Ascending aorta (tissue), 2 donors: ENCODE measurements at places on chromosomes 7 and 10. TPM values are rescaled to one million over a fixed set of nuclear protein-coding genes. Genes with fewer than 3 reads are reported as not detected.

- no peak for DNase-seq
These were observed 18.1 kb upstream of the DAGLB start for GRCh38 chr7:6465862-6466261.

DNA sequence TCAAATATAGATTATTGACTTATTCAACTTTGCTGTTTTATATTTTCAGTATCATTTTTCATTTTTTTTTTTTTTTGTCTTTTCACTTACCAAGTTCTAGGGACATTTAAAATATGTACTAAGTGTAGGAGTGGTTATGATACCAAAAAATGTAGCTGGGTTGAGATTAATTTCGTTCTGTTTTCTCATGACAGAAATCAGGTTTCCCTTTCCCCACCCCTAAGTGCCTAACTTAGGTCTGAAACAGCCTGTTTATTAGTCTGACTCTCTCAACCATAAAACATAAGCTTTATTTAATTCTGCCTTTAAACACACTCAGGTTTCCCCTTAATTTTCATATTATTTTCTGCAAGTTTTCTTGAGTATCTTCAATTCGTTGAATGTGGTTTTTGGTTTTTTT lies 22.1 kb downstream of the TMEM106B start:
- DNase-seq: no peak

GRCh38 chr7:108037140-108037539 lies 34.2 kb upstream of the LAMB1 start:
- DNase-seq: no peak

GRCh38 chr7:114158275-114158674 lies 239.5 kb upstream of the PPP1R3A start:
- DNase-seq: no peak

DNA sequence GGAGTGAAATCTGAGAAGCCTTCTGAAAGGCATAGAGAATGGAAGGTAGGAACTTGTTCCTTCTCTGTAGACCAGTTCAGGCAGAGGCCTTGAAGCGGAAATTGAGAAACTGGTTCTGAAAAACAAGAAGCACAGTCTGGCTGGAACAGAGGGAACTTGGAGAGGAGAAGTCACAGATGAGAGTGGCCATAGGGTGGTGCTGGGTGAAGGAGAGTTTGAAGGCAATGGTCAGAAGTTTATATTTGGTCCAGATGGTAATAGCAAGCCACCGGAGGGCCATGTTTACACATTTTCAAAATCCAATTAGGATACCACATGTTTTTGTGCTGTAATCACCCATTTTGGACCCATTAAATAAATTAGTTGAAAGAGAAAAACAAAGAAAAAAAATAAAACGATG lies 692.5 kb downstream of the INHBA start:
- DNase-seq: no peak

DNA sequence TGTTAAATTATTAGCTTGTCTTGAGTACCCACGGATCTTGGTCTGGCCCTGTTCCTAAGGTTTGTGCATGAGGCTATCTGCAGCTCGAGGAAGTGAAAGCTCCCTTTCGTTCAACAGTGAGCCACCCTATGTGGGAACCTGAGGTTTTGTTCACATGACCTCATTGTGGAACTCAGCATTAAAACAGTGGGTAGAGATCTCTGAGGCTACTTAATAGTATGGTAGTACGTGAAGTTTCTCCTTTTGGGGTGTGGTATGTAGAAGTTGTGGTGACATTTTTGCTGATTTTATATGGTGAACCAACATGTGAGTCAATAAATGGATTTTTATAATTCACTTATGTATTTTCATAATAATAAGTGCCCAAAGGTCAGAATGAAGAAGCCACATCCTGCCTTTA lies 252.7 kb upstream of the FERD3L start:
- no peak for DNase-seq

- DNase-seq: no peak
These were observed 494.1 kb upstream of the SEMA3A start for GRCh38 chr7:84688671-84689070.

- peak; percentile 29 for DNase-seq
These were observed 327.6 kb downstream of the TNS3 start for GRCh38 chr7:47254081-47254977.

- no peak for DNase-seq
These were observed 292.0 kb downstream of the PHTF2 start for GRCh38 chr7:78090616-78091015.

DNA sequence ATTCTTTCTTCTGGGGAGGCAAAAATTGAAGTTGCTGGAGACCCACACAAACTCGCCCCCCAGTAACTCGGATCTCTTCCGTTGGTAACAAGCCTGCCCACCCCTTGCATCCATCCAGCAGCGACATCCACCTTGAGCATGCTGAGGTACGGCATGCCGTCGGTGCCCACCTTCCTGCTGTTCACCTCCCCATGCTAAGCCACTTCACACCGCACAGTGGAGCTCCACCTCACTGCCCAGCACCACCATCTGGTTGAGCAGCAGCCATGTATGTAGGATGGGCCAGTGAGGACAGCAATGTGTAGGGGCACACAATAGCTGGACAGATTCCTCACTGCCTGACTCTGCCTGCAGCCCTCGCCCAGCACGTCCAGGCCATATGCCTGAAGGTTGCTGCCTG lies 138.1 kb upstream of the ZNF92 start:
- DNase-seq: no peak

DNA sequence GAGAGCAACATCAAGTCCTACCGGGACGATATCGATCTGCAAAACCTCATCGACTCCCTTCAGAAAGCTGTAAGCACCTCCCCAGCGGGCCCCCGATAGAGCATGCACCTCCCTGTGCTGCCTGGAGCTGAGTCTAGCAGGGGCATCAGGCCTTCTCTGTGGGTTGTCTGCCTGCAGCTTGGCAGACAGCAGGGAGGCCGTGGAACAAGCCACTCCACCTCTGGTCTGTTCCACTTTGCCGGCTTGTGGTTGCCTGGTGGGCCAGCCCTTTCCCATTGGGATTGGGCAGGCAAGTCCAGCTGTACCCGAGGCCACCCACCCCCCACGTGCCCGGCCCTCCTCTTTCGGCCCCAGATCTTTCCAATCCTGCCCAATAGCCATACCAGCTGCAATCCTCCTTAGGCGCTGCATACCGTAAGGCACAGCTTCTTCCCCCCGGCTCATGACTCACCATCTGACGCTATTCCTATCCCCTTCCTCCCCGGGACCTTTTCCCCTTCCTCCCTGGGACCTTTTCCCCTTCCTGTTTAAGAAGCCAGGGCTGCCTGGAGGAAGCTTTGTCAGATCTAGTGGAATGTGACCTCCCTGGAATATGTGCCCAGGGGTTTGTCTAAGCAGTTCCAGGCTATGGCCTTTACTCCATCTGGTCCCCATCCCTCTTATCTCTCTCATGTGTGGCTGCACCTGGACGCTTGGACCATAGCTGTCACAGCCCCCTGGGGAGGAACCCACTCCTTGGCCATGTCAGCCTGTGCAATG lies 28.1 kb upstream of the SH2D4B start:
- no peak for DNase-seq

- DNase-seq: peak; percentile 74
These were observed 17.6 kb upstream of the CSTF2T start for GRCh38 chr10:51716981-51717380.

GRCh38 chr10:31623947-31624346 lies 304.7 kb downstream of the ARHGAP12 start:
- DNase-seq: no peak

GRCh38 chr10:30992681-30993080 lies 39.0 kb downstream of the ZNF438 start:
- no peak for DNase-seq

GRCh38 chr7:52925332-52925731 lies 110.1 kb upstream of the POM121L12 start:
- no peak for DNase-seq

DNA sequence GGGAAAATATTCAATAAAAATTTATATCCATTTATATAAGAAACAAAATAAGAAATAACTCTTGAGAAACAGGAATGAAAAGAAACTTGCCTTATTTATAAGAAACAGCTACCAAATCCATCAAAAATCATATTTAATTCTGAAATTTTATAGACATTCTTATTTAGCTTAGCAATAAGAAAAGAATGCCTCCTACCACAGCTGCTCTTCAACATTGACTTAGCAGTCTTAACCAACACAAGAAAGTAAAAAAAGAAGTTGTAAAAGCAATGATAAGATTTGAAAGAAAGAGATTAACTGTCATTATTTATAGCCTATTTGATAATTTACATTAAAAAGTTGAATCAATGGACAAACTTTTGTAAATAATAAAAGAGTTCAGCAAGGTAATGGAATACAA lies 212.8 kb downstream of the ZNF365 start:
- DNase-seq: no peak

DNA sequence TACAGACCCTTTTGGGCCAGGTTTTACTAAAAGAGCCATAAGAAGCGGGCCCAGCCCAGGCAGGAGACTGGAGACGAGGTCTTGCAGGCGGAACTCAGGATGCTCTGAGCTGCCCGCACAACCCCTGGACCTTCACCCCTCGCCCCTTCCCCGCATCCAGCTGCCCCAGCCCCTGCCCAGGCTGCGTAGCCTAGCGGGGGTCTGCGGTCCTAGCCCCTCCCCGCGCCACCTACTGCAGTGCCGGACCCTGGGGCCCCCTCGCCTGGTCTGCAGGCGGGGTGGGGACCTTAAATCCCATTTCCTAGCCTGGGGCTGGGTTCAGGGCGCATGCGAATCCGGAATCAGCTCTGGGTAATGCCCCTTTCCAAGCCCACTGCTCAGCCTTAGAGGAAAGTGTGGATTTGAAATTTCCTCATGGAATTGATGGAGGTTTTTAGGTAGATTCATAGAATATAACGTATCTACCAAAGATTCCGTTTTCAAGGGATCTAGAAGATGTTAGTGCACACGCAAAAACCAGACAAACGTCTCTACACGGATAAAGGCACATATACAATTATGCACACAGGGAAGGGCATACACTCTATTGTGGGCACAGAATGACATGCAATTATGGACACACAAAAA lies 546 bp upstream of the HOXA3 start:
- DNase-seq: no peak

DNA sequence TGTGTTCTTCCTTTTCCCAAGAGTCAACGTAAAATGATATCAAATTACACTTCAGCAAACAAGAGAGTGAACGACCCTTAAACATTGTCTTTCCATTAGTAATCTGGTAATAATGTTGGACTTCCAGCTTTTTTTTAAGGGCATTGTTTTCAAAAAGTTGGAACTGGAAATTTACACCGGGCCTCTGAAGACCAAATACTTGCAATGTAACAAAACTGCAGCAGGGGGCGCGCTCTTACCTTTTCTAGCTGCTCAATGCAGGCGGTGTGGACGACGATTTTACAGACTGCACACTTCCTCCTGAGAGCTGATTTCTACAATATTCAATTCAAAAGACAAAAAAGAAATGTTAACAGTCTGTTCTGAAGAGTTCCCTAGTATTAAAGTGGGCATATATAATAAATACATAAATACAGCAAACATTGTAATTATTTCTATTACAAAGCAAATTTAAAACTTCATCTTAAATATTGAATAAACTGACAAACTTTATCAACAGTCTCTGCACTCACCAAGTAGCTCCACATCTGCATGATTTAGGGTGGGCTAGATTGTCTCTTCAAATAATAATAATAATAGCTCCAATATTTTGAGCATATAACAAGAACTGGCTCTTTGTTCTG lies 190.4 kb downstream of the DGKI start:
- no peak for DNase-seq

DNA sequence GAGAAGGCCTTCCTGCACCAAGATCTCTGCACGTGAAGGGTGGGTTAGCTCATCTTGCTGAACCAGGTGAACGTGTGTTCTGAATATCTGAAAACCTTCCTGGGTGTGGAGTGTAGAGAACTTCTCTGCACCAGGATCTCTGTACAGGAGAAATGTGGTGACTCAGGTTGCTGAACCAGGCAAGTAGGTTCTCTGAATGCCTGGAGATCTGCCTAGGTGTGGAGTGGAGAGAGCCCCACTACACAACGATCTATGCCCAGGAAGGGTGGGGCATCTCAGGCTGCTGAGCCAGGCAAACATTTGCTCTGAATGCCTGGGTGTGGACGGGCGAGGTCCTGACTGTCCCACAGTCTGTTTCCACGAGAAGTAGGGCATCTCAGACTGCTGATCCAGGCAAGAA lies 1002.3 kb upstream of the KCND2 start:
- no peak for DNase-seq

DNA sequence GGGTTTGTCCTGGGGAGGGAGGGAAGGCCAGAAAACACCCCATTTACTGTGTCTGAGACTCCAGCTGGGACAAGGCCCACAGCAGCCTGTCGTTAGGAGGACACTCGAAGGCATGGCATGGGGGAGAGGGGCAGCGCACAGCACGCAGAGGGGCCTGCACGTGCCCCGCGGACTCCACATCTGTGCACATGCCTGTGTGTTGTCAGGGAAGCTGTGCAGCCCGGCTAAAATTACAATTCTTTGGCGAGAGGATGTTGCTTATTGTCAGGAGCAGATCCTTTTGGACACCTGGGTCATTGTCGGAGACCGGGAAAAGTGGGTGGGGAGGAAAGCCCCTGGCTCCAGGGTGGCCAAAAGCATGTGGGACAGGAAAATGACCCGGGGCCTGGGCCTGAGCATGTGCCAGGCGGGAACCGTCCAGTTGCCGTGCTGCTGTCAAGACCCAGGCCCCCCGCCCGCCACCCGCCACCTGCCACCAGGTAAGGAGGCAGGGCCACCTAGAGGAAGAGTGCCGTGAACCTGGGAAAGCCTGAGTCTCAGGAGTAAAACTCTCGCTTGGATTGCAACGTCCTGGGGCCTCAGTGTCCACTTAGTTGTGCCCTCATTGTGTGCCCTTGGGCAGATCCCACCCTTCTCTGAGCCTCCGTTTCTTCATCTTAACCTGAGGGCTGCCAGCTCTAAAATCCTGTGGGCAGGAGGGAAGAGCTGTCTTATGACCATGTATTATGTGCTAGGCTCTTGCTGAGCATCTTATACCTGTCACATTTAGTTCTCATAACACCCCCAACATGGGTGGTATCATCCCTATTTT lies 7.2 kb downstream of the VSIR start:
- DNase-seq: no peak

Gene CEP55
- total RNA-seq: not detected

Gene ENTPD1
- total RNA-seq: 41.6 TPM

Gene TAS2R4
- total RNA-seq: not detected

Gene ASNS
- total RNA-seq: 41.7 TPM

Gene HECW1
- not detected for total RNA-seq

Gene ZKSCAN5
- total RNA-seq: 4.4 TPM

Gene KIAA1549
- total RNA-seq: 0.11 TPM

Gene MOGAT3
- not detected for total RNA-seq

Gene SMARCD3
- 105 TPM for total RNA-seq

Gene A1CF
- not detected for total RNA-seq

Gene GJD4
- total RNA-seq: not detected

Gene TMEM139
- 11.5 TPM for total RNA-seq
